Motor neuron (in vitro differentiated cells): ENCODE measurements at places on chromosomes 16 and 17. TPM values are rescaled to one million over a fixed set of nuclear protein-coding genes. Genes with fewer than 3 reads are reported as not detected.

ZPBP2 gene
- total RNA-seq = not detected in 2 replicates

CLEC3A gene
- 0.14 TPM in 1 of 2 replicates, not detected in the other for total RNA-seq

GRCh38 chr16:12826559-12826958 is 22.9 kb upstream of the CPPED1 start:
- ATAC-seq = no peak

DNA sequence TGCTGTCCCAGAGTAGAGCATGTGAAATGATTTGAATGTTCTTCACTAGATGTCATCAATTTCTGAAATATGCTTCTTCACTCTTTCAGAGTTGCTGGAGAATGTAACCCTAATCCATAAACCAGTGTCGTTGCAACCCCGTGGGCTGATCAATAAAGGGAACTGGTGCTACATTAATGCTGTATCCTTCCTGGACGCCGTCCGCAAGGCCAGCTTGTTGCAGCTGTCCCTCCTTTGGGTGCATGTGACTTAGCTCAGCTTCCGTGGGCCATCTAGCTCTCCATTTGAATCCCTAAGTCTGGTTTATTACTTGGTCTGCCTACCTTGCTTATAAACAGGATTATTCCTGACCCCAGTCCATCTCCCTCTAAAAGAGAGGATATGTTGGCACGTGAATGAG is 58.8 kb downstream of the USP10 start:
- no peak for ATAC-seq

DNA sequence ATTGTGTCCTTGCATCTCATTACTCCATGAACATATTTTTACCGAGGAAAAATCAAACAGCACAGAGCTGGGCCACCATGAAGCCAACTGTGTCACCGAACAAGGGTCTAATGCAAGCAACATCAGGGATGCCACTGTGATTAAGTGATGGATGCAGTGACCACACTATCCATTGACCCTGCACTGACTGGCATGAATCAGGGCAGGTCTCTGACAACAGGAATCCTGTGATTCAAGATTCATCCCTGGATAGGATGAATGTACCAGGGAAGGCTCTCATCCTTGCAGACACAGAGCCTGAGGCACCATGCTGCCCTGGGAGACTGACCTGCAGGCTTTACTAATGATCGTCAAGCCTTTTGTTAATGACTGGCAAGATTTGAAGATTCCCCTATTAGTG is 41.5 kb upstream of the ZFHX3 start:
- ATAC-seq = no peak

DNA sequence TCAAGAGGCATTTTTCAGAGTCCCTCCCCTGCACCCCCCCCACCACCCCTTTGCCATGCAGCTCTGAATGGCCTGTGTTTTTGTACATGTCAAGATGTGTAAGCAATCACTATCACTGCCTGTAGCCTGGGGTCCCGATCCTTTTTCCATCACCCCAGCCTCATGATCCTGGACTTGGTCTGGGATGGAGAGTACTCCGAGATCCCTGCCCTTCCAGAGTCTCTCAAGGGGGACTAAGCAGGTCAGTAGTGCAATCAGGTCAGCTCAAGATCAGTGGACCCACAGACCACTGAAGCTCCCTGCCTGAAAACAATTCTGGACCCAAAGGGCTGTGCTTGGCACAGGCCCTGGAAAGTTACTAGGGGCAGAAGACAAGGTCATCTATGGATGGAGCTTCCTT is 7.5 kb upstream of the GJD3 start:
- ATAC-seq = no peak

DNA sequence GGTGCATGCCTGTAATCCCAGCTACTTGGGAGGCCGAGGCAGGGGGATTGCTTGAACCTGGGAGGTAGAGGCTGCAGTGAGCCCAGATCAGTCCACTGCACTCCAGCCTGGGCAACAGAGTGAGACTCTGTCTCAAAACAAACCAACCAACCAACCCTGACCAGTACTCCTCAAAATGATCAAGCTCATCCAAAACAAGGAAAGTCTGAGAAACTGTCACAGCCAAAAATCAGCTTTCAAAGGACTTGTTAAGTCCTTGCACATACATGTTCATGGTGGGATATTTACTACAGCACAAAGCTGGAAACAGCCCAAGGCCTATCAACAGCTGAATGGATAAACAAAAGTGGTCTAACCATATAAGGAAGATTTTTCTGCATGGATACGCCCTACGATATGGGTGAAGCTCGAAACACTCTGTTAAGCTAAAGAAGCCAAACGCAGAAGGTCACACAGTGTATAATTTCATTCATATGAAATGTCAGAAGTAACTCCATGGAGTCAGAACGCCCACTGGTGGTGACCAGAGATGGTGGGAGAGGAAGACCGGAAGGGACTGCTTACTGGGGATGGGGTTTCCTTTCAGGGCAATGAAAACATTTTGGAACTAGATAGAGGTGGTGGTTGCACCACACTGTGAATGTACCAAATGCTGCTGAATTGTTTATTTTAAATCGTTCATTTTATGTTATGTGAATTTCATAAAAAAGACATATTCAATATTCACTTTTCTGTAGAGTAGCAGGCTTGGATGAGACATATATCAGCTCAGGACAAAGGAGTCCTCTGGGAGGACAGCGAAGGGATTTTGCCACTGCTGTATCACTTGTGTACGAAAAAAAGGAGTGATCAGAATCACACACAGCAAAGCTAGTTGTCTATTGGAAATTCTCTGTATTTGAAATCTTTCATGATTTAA is 17.7 kb downstream of the CCL17 start:
- ATAC-seq = peak; percentile 77

DNA sequence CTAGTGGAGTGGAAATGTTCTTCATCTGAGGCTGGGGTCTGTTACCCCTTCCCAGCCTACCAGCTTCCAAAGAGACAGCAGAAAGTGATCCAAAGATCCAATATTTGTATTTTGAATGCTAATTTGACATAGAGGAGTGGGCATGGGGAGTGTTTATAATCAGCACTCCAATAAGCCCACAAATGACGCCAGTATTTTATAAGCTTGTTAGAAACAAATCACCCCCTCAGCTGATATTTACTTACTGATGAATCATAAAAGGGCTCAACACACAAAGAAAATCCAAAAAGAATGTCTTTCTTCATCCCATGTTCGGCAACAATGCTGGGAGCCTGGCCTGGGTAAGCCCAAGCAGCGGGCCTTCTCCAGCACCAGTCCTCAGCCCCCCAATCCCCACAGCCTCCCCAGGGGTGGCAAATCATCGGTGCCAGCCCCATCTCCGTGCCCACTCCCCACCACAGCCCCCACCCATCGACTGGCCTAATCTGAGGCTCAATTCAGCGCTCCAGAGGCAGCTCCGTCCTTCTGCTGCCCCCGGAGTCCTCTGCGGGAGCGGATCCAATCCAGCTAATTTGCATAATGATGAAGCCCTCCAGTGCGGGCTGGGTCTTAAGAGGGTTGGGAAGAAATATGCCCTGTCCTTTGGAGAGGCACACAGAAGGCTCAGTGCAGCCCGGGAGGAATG is 169.5 kb downstream of the C16orf78 start:
- ATAC-seq = peak; percentile 43

DNA sequence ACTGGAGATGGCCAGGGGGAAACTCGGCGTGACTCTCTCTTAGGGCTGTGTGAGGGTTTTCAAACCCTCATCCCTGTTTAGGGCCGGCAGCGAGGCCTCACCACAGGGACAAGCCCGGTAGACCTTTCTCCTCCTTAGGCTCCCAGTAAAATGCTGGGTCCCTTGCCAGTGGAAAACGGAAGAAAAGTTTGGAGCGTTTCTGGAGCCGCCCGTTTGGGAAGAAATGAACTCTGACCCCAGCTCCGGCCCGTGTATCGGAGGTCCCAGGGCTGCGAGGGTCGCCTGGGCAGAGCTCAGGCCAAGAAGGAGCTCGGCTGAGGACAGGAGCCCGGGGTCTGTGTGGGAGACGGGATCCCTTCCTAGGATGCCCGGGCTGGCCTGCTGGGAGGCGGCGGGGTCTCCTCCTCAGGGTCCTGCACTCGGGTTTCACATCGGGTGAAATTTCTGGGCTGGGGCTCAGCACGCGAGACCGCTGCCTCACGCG is 23.2 kb downstream of the ZNF213 start:
- ATAC-seq = no peak

- ATAC-seq = no peak
These were observed 3.4 kb upstream of the CD300C start for GRCh38 chr17:74549343-74549742.

- ATAC-seq = no peak
These were observed 59.9 kb upstream of the DLX4 start for GRCh38 chr17:49908782-49909714.

DNA sequence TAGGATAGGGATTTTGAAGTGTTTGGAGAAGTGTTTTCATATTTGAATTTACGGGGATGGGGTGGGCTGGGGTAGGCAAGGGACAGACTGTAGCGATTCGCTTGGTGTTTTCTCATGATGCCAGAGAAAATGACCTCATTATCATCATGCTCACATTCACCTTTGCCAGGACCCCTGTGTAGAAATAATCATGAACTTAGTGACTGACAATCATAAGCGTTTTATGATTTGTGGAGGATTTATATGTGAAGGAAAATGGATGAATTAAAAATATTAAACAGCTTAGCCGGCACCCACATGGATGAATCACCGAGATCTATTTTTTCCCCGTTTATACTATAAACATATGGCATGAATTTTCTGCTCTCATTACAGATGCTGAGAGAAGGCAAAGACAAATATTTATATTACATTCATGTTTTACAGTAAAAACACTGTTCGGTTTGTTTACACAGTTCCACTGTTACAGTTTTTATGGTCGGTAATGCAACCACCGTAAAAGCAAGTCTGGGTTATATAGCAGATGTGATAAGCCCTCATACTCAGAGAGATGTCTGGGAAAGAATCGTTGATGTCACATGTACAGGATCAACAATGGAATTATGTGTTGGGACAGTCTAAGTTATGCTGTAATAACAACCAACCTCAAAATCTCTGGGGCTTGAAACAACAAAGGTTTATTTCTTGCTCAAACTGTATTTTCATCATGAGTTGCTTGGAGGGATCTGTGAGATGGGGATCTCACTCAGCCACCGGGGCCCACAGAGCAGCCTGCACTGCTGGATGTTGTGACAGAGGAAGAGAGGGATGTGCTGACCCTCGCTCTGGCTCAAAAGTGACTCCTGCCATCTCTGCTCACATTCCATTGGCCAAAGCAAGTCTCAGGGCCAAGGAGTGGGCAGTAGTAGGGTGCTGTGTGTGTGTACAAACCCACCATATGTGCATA is 85.1 kb downstream of the WWOX start:
- no peak for ATAC-seq

DNA sequence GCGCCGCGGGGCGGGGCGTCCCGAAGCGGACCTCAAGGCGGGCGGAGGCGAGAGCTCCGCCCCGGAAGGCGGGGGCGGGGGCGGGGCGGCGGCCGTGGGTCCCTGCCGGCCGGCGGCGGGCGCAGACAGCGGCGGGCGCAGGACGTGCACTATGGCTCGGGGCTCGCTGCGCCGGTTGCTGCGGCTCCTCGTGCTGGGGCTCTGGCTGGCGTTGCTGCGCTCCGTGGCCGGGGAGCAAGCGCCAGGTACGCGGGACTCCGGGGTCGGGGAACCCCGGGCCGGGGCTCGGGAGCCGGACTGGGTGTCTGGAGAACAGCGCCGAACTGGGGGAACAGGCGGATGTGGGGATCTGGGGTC is at the start of gene TNFRSF12A:
TSS of gene TNFRSF12A (plus strand) at position 122 of the 357 bp plus-strand sequence. CDS start at position 152, 30 bp downstream.
- ATAC-seq = peak; percentile 8

- peak; percentile 1 for ATAC-seq
These were observed 1.1 kb downstream of the DCUN1D3 start for GRCh38 chr16:20899071-20899470.

DNA sequence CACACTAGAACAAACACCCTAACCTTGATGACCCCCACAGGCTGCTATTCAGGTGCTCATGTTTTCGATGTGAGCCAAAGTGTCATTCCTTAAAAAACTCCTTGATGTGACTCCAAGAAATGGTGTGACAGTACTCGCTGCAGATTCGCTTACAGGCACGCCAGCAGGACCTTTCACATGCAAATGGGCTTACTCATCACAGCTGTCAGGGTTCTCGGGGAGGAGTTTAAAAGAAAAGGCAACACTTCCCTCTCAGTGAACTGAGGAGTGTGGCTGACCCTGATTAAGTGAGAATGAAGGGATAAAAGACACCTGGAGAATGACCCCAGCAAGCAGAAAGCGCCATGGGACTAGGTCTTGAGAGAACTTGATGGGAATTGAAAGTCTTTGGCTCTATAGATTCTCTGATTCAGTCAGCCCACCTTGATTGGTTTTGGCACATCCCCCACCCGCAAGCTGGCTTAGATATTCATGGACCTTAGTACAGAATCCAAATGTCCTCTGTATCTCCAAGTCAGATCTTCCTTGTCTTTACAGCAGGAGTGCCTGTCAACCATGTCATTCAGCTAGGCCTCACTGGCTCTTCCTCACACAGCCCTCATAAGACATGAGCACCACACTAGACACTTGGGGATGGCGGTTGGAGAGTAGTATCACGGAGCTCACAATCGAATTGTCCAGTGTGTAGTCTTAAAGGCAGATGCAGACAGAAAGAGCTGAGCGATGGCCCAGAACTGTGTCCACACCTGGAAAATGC is 82.6 kb downstream of the HIC1 start:
- ATAC-seq = peak; percentile 94

DNA sequence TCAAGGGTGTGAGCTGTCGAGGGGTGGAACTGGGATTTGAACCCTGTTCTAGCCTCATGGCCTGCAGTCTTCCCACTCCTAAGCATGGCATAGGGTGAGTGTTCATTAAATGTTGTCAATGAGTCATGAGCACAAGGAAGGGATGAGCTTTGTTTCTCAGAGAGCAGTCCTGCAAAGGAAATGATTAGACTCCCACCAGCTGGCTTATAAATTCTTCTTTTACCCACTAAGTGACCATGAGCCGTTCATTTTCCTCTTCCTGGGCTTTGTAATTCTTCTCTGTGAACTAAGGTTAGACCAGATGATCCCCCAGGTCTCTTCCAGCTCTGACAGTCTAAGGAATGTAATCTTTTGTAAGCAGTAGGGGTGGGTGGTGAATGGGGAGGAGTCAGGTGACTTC is 47.9 kb upstream of the HNF1B start:
- no peak for ATAC-seq

GRCh38 chr17:29022074-29022473 is 16.2 kb upstream of the SEZ6 start:
- no peak for ATAC-seq

GRCh38 chr16:68377221-68377620 is 66.4 kb downstream of the PRMT7 start:
- no peak for ATAC-seq

DNA sequence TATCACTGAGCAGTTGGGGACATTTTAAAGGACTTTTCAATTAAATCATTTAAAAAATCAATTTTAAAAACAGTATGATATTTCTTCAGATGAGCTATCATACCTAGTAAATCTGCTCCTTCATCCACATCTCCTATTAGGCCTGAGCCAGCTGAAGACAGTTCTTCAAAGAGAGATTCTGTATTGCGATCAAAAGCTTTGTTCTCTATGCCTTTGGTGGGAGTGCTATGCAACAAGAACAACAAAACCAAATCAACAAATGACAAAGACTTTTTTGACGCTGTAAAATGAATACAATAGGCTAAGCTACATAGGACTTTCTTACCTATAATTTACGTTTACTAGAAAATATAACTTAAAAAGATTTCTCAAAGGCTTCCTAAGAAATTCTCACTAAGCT is 106.5 kb downstream of the SPAG9 start:
- ATAC-seq = no peak
